ENCODE measurements at places on chromosomes 16 and 17. TPM values are rescaled to one million over a fixed set of nuclear protein-coding genes. Genes with fewer than 3 reads are reported as not detected.

Gene CA5A
- total RNA-seq: 39.8 TPM

Gene SYT17
- total RNA-seq: 8.7 TPM

Gene CD300C
- 0.22 TPM for total RNA-seq

Gene HAS3
- 0.43 TPM for total RNA-seq

GRCh38 chr16:73126525-73126853, 78.6 kb upstream of the ZFHX3 start:
- peak; percentile 66 for DNase-seq

Gene PDIA2
- not detected for total RNA-seq

Data from right lobe of liver (tissue), 6 donors.